Uterus (tissue), 4 donors: ENCODE measurements at places on chromosomes 2 and 18. TPM values are rescaled to one million over a fixed set of nuclear protein-coding genes. Genes with fewer than 3 reads are reported as not detected.

DNA sequence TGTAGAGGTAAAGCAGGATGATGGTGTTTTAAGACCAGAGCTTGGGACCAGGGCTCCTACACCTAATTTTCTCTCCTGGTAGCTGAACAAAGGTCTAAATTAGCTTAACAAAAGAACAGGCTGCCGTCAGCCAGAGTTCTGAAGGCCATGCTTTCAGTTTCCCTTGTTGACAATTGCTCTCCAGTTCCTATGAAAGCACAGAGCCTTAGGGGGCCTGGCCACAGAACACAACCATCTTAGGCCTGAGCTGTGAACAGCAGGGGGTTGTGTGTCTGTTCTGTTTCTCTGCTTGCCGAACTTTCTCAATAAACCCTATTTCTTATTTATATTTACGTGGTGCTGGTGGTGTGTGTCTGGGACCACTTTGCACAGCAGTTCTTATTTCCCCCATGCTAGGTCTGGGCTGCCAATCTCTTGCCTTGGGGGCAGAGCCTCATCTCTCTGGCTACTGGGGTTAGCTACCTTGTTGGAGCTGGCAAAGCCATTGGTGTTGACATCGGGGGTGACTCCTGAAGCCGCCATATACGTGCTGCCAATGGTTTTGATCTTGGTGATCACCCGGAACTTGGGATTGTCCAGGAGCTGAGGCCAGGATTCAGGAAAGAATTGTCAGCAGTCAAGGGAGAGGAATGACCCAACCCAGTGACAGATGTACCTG is 29.0 kb downstream of the CENPO start:
- no peaks in the 10 kb centered on the region for H3K4me1 ChIP-seq
- H3K27me3 ChIP-seq = no peaks in the 10 kb centered on the region
- DNase-seq = peak; percentile 6
- H3K36me3 ChIP-seq = no peaks in the 10 kb centered on the region

DNA sequence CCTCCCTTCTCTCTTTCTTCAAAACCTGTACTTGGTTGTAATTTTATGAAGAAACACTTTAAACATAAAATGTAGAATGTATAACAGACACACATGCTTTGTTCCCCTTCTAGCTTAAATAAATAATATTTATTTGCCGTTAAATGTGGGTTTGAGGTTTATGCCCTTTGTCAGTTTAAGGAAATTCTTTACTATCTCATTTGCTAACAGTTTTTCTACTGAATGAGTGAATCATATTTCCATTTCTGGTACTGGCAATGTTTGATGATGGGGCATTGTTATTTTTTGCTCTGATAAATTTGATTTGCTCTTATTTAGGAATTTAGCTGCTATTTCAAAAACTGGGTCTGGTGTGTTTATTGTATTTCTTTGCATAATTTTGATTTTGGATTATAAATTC is 555.6 kb downstream of the CCDC85A start:
- no peaks in the 10 kb centered on the region for H3K27me3 ChIP-seq
- no peak overlapping the region for H3K4me3 ChIP-seq
- no peaks in the 10 kb centered on the region for H3K4me1 ChIP-seq
- DNase-seq = no peak
- H3K36me3 ChIP-seq = no peaks in the 10 kb centered on the region

GRCh38 chr2:187612857-187613256 is 58.6 kb upstream of the TFPI start:
- H3K4me1 ChIP-seq = no peaks in the 10 kb centered on the region
- no peak for DNase-seq
- no peaks in the 10 kb centered on the region for H3K36me3 ChIP-seq
- H3K27me3 ChIP-seq = no peaks in the 10 kb centered on the region
- no peak overlapping the region for H3K27ac ChIP-seq
- H3K4me3 ChIP-seq = no peak overlapping the region

DNA sequence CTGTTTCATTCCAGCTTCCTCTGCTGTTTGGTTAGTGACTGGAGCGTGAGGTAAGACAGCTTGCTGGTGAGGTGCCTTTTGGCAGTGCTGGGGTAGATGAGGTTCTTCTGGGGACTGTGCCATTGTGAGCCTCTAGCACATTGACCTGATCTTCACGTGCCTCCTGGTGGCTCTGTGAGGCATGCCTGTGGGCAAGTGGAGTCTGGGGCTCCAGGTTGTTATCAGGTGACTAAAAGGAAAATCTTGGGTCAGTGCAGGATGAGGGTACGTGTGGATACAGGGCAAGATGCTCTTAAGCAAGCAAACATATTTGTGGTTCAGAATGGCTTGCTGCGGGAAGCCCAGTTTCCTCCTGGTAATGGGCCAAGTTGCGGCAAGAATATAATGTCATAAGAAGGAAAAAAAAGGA is 75.4 kb downstream of the FHOD3 start:
- DNase-seq = no peak
- H3K4me1 ChIP-seq = no peaks in the 10 kb centered on the region
- no peaks in the 10 kb centered on the region for H3K27me3 ChIP-seq
- no peak overlapping the region for H3K4me3 ChIP-seq

- no peak for DNase-seq
- H3K4me3 ChIP-seq = no peak overlapping the region
- H3K4me1 ChIP-seq = no peaks in the 10 kb centered on the region
- no peaks in the 10 kb centered on the region for H3K36me3 ChIP-seq
- no peak overlapping the region for H3K27ac ChIP-seq
- no peaks in the 10 kb centered on the region for H3K27me3 ChIP-seq
Observed at GRCh38 chr18:39840856-39841481, 2114.1 kb upstream of the PIK3C3 start.

Gene CNDP2
- 56.2 TPM for total RNA-seq

Gene POTEC
- not detected for total RNA-seq
